ENCODE measurements at places on chromosomes 4 and X.
A peak's percentile ranks its signal among the peaks of the same experiment; 100 is the strongest.

DNA sequence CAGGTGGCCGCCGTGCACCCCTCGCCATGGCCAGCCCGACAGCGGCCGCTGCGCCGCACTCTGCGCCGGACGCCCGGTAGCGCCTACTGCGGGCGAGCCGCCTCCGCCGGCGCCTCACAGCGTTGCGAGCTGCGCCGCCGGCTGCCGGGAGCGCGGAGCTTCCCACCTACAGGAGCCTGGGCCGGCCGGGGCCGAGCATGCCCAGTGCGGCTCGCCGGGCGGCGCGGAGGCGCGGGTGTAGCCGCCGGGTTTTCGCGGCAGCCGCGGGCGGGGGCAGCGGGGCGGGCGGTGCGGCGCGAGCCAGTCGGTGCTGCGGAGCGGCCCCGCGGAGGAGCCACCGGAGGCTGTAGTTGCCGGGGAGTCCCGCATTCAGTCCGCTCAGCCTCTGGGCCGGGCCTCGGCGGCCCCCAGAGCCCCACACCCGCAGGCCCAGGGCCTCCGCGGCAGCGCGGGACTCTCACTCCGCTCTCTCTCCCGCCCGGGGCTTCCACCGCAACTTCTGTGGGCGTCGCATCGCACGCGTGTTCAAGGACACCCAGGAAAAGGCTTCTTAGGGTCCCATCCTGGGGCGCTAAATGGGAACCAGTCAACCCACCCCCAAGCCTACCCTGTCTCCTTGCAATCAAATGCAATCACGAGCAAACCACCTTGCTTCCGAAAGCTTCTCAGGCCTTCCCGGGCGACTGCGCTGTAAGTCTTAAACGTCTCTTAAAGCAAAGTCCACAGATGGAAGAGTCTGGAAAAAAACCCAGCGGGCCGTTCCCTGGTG is at the start of gene MFAP3L:
Gene MFAP3L, minus strand, starts transcription at position 143 of the 769 bp plus-strand sequence. CDS start 20,518 bp downstream, outside the sequence.
- DNase-seq: peak; percentile 90

DNA sequence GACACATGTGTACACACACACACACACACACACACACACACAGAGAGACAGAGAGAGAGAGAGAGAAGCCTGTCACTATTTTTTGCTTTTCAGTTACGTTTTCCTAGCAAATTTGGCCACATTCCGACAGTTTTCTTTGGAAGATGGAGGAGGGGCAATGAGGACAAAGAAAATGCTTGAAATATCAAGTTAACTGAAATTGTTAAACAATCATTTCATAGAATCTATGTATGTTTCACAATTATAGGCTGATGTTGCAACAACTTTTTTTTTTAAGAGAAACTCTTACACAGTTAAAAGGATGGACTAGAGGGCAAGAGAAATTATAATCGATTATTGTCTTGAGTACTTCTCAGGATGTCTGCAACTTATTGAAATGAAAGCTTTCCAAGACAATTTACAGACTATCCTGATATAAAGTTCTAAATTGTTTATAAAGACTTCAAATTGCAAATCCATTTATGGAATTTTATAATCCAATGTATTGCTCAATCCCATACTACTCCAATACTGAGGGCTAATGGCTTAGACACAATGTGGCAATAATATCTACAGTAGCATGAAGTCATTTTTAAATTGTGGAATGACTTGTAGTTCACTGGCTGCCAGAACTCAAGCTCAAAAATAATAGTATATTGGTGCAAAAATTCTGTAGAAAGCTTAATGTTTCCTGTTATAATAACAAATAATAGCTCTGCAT is 647.0 kb upstream of the PCDH7 start:
- DNase-seq: no peak

- DNase-seq: no peak
Measured at GRCh38 chr4:5361968-5362367, 310.7 kb downstream of the STK32B start.

DNA sequence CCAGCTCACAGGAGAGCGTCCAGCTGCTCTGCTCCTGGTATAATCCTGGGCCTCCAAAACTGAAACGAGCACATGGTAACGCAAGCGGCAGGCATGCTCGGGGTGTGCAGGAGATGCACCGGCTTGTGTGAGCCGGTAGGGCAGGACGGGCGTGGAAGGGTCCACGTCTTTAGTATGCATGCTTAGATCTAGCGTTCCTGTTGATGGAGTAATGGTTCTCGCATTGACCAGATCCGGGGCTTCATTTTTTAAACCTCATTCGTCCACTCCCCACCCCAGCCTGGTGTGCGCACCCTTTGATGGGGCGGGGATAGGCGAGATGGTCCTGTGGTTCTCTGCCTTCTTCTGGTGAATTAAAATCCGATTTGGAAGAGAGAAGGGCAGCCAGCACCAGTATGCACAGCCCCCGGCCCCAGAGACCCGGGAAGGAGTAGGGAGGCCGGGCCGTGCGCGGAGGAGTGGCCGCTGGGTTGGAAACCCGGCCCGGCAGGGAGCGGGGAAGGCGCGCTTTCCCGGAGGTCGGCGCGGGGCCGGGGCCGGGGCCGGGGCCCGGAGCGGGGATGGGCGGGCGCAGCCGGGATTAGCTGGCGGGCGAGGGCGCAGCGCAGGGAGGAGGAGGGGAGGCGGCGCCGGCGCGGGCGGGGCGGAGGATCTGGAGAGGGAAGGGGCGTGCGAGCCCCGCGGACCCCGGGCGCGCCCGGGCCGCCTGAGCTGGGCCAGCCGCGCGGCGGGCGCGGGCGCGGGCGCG is 39.9 kb downstream of the FAM149A start:
- DNase-seq: no peak

- peak; percentile 58 for DNase-seq
Measured at GRCh38 chrX:39953879-39954278, 143.9 kb downstream of the BCOR start.

DNA sequence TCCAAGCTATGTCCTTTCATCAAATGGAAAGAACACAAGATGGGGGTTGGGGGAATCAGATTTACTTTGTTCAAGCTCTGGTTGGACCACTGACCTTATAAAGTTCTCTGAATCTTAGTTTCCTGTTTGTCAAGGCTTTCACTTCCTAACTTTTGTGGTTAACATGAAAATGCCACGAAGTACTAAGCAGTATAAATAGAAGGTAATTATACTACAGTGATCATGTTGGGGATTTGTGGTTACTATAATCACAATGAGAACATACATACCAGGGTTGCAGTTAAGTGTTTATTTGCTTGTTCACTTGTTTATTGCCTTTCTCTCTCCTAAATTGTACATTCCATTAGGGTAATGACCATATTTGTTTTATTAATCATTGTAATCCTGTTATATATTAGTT is 53.2 kb downstream of the SPRY1 start:
- DNase-seq: no peak

DNA sequence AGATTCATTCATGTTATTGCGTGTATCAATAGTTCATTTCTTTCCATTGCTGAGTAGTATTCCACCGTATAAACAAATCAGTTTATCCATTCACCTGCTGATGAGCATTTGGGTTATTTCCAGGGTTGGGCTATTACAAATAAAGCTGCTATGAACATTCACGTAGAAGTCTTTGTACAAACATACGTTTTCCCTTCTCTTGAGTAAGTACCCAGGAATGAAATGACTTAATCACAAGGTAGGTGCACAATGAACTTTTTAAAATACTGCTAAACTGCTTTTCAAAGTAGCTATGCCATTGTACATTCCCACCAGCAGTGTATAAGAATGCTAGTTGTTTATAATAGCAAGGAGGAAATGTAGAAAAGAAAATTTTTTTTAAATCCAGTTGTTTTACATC is 35.9 kb downstream of the SYTL4 start:
- DNase-seq: no peak

- DNase-seq: no peak
Measured at GRCh38 chr4:60088807-60089486, 1111.2 kb upstream of the ADGRL3 start.

- DNase-seq: peak; percentile 28
Measured at GRCh38 chrX:11770320-11770719, 12.3 kb downstream of the MSL3 start.

DNA sequence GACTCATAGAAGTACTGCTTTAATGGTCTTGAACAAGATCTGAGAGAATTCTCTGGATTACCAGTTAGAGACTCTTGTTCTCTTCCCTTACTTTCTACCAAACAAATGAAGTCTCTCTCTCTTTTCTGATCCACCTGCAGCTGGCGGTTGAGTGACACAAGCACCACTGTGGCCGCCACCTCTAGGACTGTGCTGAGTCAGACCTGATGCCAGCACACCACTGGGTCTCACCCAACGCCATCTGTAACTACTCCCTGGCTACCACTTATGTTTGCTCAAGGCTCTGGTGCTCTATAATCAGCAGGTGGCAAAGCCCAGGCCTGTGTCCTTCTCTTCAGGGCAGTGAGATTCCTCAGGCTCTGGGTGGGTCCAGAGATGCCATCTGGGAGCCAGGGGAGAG is 1173.5 kb downstream of the RPA4 start:
- DNase-seq: no peak

GRCh38 chr4:189081826-189082225 is 858.8 kb upstream of the FRG1 start:
- no peak for DNase-seq

DNA sequence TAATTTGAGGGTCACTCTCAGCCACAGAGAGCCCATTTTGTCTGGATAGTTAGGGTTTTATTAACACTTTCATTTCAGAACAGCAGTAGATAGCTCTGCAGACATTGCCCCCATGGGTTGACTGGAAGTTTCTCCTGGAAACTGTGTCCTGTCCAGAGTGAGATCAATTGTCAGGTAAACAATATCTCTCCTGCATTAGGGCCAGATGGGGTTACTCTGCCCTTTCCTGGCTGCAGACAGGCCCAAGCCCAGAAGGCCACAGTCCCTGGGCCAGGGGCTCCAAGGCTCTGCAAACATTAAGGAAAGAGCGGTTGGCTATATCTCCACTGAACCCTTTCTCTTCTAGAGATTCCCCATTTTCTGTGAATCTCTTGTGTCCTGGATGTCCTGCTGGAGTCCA is 436.8 kb upstream of the PRKX start:
- DNase-seq: no peak

DNA sequence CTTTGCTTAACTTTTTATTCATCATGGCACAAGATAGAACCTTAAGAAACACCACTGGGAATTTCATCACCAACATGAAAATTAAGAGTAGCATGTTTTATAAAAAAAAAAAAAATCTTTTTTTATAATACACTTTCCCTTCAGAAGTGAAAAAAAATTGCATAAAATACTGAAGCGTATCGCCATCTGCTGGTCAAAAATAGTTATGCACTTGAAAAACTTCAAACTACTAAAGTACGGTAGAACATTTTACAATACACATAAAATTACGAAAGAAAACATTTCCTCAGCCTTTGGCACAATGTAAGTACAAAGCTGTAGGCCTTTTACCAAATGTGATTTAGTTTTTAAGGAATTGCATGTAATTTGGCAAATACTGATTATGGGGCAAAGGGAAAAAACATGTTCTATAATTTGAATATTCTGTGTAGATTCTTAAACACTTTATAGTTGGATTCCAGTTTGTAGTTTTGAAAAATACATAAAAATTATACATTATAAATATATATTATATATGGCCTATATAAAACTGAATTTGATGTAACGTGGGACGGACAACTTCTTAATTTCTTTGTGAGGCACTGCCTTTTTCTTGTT is 26.5 kb downstream of the HCCS start:
- peak; percentile 6 for DNase-seq

- DNase-seq: peak; percentile 43
Measured at GRCh38 chr4:112145790-112146501, 692 bp downstream of the FAM241A start.

DNA sequence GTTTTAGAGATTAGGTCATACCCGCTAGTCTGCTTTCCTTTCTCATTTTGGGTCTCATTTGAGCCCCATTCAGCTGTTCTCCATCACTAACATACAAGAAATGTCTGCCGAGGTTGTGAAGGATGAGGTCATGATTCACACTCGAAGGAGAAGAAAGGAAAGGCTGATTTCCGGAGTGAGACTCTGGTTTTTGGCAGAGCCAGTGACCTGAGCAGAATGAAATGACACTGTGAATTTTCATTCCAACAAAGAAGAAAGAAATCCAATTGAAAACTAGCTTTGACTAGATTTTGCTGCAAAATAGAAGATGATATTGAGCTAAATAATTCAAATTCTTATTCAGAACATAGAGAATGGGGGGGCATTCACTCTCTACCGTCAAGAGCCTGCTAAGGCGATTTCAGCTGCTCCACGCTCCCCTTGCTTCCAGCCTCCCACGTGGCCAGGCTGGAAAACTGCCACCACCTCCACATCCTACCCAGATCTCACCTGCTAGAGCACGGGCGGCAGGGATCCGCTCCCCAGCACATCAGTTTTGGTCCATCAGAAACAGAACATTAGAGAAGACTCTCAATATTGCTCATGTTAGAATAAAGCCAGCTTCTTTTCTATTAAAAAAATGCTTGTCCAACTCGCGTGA is 39.0 kb downstream of the F11 start:
- no peak for DNase-seq

GRCh38 chr4:139484783-139485311 is 30.9 kb downstream of the RAB33B start:
- peak; percentile 19 for DNase-seq

DNA sequence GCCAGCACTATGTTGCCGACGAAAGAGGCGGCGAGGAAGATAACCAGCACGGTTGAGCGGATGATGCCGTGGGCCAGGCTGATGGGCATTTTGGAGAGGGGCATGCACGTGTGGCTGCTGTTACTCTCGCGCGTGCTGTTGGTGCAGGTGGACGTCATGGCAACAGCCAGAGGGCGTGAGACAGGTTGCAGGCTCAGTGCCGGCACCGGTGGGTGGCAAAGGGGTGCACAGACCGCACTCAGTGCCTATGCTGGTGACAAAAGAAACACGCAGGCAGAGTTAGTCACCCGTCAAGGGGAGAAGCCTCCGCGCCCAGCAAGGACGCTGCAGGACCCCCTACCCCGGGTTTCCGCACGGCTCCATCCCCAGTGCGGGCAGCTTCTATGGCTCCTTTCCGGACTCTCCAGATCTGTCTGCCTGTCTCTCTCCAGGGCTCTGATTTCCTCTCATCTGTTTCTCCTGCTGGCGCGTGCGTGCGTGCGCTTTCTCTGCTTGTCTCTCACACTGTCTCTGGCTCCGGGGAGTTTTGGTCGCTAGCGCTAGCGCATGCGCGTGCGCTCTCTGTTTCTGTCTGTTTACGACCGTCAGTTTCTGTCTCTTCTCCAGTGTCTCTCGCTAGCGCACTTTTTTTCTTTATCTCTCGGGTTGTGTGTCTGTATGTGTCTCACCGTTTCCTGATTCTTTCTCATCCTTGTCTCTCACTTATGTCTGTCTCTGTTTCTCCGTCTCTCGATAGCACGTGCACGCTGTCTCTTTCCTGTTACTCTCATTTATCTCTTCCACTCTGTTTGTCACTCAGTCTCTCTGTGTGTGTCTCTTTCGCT is 2.1 kb downstream of the GPR101 start:
- no peak for DNase-seq

All from HuH-7 (cell line).